NCI-H2081 treated with DMSO at 0.1 percent for 48 hours (cell line): ENCODE measurements at places on chromosomes 16 and 17.

GRCh38 chr16:71758293-71758760 lies 33.8 kb upstream of the PHLPP2 start:
- DNase-seq: no peak

DNA sequence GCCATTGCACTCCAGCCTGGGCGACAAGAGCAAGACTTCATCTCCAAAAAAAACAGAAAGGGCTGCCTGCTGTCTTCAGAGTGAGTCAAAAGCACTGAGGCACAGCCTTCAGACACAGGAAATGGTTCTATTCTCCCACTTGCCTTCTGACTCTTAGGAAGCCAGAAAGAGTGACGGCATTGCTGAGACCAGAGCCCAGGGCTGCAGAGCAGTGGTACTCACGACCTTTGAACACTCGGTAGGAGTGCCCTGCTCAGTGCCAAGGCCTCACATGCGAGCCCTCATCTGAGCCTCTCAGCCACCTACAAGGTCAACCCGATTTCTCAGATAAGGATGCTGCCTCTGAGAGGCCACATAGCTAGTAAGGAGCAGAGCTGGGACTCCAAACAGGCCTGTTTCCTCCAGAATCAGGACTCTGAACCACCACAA lies 3.5 kb upstream of the ITGAE start:
- DNase-seq: no peak

DNA sequence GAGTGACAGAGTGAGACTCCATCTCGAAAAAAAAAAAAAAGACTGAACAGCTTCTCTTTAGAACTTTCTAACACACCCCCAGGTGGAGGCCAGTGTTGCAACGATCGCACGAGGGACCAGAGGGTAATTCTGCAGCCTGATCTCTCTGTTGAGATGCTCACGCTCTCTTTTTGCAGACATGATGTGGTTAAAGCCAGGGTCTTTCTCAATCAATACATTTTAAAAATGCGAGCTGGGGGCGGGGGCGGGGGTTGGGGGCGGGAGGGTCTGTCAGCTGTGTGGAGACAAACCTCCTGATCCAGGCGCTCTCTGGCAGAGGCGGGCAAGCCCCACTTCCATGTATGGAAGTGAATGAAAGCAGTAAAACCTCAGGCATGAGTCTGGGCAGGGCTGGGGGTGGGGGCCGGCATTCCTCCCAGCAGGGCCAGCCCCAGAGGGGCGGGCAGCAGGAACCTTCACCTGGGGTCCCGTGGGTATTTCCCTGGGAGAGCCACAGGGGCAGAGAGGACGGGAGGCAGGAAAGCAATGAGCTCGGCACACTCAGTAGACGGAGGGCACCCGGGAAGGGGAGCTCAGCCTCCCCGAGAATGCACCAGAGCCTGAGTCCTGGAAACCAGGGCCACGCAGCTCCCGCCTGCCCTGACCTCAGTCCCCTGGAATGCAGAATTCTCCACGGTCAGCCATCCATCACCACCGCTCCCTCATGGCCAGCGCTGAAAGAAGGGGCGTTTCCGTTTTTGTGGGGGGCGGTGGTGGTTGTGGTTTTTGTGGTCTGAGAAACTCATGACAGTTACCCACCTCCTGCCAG lies 28.0 kb downstream of the NXN start:
- no peak for DNase-seq

GRCh38 chr16:47858333-47858982 lies 297.3 kb downstream of the ABCC12 start:
- DNase-seq: no peak

DNA sequence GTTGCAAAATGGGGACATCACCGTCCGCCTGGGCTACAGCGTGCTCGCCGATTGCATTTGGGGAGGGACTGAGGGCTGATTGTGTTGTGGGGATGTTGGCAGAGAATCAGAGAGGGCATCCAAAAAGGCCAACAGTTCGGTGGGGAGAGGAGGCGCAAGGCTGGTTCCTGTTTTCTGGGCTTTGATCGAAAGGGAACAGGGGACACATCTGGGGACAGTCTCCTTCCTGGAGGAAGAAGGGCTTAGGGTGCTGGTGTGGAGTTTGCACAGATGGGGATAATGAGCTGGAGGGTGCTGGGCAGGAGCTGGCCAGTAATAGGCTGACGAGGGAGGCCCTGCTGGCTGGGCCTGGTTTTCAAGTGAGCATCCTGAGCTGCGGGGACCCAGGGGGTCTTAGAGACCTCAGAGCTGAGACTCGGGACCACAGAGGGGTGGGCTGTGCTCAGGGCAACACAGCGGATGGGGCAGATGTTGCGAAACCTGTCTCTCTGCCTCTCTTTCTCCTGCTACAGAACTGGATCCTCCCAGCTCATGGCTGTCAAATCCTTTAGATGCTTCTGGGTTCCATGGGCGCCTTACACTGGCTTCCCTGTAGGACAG lies 288.7 kb downstream of the SEC14L1 start:
- DNase-seq: no peak

GRCh38 chr16:8620535-8620934 lies 963 bp upstream of the METTL22 start:
- no peak for DNase-seq

DNA sequence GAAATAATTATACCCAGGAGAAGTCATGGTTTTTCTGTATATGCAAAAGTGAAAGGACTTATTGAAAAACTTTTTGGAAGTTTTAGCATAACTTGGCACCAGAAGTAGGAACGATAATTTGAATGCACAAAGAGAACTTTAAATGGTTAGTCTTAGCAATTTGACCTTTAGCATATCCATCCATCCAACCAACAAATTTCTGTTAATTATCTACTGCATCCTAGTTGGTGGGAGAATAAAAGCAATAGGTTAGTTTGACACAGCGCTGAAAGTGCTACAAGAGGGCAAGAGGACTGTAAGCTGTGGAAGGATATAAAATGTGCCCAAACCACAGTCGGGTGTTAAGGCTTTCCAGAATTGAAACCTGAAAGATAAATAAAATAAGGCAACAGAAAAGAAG lies 17.6 kb downstream of the SPAG9 start:
- DNase-seq: no peak

GRCh38 chr17:28170771-28171170 lies 128.3 kb downstream of the NLK start:
- DNase-seq: no peak

- DNase-seq: no peak
These were observed 12.2 kb upstream of the KCNJ2 start for GRCh38 chr17:70157151-70157550.

- no peak for DNase-seq
These were observed 114.0 kb downstream of the PRKCB start for GRCh38 chr16:23949630-23950290.

- no peak for DNase-seq
These were observed 132.6 kb upstream of the CCL2 start for GRCh38 chr17:34122515-34122914.

DNA sequence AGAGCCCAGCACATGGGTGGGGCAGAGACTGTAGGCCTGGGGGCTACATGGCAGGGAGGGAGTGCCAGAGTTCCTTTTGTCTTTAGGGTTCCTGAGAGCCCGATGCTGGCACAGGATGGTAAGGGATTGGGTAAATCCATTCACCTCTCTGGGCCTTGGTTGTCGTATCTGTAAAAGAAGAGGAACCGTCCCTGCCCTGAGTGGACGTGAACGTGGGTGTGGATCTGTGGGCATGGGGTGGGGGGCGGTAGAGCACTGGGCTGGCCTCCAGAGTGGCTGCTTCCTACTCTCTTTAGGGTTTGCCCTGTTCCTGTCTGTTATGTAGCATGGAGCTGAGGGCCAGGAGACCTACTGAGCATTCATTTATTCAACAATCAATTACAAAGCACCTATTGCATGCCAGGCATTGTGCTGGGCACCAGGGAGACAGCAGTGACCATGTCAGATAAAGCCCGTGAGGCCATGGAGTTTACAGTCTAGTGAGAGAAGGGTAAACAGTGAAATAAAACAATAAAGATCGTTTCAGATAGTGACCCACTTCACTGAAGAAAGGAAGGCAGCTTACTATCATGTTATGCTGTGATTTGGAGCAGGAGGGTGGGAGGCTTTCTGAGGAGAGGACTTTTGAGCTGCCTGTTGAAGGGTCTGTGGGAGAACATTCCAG lies 13.1 kb upstream of the TCAP start:
- DNase-seq: no peak

GRCh38 chr17:14351493-14351892 lies 50.6 kb downstream of the HS3ST3B1 start:
- no peak for DNase-seq

DNA sequence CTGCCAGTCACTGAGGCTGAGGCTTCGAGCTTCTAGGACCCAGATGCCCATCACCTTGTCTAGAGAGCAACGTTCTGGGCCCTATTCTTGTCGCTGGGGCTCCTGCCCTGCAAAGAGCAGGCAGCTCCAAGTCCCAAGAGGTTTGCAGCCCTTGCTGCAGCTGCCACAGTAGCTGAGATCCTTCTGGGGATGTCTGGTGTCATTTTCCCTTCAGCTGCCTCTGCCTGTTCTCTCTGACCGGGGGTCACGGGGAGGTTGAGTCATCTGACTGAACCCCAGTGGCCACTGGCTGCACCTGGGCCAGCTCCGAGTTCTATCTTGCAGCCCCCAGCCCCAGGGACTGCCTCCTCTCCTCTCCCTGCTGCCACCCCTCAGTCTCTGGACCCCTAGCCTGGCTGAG lies 4.9 kb downstream of the WSCD1 start:
- no peak for DNase-seq
